ENCODE measurements at places on chromosomes 4 and X. TPM values are rescaled to one million over a fixed set of nuclear protein-coding genes. Genes with fewer than 3 reads are reported as not detected.

Gene SPACA5
- total RNA-seq = not detected

Gene TBX22
- total RNA-seq = not detected

DNA sequence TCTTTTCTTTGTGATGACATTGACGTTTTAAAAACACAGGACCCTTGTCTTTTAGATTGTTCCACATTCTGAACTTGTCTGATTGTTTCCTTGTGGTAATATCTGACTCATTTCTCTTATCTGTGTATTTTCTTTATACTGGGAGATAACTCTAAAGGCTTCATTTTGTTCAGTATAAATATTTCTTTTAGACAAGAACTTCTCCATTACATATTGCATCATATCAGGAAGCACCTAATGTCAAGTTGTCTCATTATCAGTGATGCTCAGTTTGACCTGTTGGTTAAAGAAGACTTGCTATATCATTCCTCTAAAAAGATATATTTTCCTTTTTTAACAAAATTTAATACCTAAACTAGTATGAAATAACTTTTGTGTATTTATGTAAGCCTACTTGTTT is 152.3 kb upstream of the BMP3 start:
- DNase-seq = no peak

Gene ADGRL3
- total RNA-seq = 1.4 TPM

DNA sequence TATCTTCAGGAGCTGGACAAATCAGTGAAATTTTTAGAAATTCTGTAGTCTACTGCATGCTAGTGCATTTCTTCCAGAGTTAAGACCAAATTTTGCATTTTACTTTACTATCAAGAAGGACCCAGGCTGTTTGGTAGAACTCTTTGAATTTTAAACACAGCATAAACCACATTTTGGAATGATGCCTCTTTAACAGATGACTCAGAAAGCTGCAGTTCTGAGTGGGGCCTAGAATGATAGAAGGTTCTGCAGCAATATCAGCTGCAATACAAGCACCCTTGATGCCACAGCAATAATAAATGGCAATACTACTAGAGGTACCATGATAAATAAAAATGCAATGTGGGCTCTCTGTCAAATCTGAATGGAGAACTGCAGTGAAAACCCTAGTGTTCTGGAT is 198.7 kb downstream of the TMA16 start:
- DNase-seq = no peak

DNA sequence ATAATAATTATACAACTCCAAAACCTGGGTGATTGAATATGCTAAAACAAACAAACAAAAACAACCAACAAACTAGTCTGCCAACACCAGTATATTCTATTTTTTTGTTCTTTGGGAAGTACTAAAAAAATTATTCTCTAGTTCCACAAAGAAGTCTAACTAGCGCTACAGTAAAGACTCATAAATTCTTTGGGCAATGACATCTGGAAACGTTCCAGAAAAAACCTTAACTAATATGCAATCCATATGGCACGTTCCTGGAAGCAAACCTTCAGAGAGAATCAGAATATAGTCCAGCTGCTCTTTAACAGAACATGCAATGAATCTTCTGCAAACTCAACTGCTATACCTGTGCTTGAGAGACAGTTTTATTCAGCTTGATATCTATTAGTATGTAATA is 500.1 kb downstream of the TRAM1L1 start:
- no peak for DNase-seq

DNA sequence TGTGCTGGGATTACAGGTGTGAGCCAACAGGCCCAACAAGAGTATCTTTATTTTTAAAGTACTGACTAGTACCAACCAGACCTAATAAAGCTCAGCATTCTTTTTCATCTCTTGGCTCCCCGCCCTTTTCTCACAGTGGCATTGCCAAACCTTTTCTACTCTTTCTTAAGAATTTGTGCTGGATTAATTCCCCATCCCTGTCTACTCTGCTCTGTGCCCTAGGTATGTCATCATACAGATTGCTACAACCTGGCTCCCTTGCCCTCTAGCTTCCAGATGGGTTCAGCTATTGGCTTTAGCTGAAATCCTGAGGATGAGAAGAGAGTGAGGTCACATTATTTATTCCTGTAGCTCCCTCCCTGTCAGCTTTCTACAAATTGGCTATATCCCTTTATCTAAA is 34.9 kb upstream of the CCNI start:
- DNase-seq = no peak

DNA sequence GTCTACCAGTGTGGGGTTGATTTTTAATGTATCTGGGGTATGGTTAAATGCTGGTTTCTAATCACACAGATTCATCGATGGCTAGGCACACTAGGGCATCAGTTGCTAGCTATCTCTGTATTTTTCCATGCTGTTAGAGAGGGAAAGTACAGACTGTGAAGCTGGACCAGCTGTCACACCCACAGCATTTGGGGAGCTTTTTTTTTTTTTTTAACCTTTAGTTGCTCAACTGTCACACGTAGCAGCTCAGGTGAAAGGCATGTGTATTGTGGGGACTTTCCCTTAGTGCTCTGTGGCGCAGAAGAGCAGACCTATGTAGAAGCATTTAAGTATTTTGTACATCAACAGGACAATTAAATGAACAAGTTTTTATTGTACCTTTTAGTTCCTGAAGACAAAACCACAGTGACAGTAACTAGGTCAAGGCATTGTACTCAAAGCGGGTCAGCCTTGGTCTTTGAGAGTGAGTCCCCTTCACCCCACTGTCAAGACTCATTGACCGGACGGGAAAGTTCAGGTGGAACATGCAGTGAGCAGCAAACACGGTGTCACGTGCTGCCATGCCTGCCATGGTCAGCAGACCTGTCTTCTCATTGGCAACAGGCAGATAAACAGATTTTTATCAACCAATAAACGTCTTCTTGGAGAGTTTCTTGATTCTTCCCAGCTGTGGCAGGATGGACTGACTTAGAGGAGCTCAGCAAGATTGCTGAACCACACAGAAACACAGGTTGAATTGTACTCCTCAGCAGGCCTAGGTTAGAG is 65.3 kb downstream of the CASP3 start:
- no peak for DNase-seq

Gene PHF8
- total RNA-seq = 16.9 TPM

- no peak for DNase-seq
Measured at GRCh38 chr4:62627671-62628070, 1427.5 kb downstream of the ADGRL3 start.

Gene PIGA
- total RNA-seq = 19.9 TPM

- no peak for DNase-seq
Measured at GRCh38 chr4:174388461-174389145, 104.9 kb downstream of the CEP44 start.

- DNase-seq = no peak
Measured at GRCh38 chr4:25670991-25671390, 15.3 kb downstream of the SLC34A2 start.

Gene TMSB15C
- 6.0 TPM for total RNA-seq

DNA sequence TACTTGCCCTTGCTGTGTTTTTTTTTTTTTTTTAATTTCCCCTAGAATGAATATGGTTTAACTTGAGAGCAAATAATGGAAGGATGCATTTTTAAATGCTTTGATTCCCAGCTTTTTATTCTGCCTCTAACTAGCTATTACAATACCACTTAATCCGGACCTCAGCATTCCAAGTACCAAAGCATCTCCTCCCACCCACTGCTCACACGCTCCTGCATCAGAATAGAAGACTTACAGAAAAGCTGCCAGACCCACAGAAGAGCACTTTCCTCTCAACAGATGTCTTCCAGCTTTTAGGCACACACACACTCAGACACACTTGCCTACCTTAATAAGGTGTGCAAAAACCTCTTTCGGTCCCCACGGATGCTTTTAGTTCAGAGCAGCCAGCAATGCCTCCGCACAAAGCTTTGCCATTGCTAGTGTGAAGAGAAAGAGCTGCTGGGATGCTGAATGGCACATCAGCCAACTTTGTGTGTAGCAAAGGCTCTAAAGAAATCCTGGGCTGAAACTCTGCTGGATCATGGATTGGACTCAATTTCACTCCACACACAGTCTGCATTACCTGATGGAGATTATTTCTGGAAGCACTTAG is 1056.2 kb downstream of the DMD start:
- DNase-seq = no peak

DNA sequence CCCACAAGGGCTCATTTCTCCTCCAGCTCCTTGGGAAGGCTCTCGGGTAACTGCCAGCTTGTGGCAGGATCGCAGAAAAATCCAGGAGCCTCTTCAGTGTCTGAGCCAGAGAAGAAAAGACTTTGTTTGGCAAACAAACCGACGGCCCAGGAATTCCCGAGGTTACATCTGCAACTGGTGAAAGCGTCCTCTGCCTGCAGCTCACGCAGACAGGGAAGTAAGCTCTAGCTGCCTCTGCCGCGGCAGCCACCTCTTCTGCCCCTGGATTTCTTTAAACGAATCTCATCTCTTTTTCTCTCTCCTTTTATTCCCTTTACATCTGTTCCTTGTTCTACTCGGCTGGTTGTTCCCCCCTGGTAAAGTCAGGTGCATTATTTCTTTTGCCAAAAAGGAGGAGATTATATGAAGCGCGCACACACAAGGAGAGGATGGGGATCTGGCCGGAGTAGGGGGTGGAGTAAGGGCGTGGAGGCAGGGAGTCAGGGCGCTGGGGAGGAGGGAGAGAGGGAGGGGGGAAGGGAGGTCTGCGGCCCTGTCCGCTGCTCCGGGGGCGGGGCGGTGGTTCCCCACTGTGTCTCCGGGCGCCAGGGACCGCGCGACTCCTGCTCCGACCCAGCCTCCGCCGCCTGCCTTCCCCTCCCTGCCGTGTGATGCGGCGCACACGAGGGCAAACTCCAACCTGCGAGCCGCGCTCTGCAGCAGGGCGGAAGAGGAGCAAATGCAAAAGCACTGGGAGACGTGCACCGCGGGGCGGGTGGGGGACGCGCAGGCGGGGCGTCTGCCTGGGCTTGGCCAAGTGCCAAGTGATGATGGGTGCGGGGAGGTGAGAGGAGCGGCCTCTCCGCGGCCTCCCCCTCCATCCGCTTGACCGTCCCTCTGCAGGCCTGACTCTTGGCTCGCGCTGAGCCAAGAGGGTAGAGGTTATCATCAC is at the start of gene DCHS2:
Gene DCHS2 (minus strand): TSS at position 459 of the 931 bp plus-strand sequence. CDS start 444 bp downstream, at position 15.
- no peak for DNase-seq

- DNase-seq = no peak
Measured at GRCh38 chr4:53131562-53131925, 234.3 kb downstream of the SCFD2 start.

DNA sequence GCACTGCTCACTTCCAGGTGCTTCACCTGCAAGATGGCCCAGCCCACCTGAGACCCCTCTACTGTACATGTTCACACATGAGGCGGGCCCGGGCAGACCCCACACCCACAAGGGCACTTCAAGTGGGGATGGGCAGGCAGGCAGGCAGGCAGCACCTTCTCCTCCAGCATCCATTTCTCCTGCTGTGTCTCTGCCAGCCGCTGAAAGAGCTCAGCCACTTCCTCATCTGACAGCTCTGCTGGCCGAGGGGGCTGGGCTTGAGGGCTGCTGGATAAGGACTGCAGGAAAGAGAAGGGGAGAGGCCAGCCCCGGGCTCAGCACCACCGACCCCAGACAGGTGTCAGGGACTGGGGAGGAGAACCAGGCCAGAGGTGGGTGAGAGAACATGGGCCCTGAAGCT is 4.4 kb upstream of the KCND1 start:
- no peak for DNase-seq

Gene MSX1
- total RNA-seq = 6.3 TPM

GRCh38 chrX:19347916-19348315 is 4.2 kb downstream of the PDHA1 start:
- no peak for DNase-seq

Gene SPOCK3
- not detected for total RNA-seq

DNA sequence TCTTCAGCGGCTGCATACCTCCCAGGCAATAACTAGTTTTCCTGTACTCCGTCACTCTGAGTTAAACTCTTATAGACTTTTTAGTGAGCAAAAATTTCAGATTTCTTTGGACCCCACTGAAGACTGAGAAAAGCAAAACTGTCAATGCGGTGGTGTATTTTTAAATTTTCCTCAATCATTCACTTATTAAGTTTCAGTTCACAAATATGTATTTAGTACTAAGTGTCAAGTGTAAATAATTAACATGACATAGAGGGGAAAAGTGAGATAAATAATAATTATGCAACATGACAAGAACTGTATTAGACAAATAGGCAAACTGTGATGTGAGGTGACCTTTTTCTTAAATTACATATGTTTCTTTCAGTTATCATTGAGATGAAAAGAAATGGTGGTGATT is 124.4 kb downstream of the NAF1 start:
- DNase-seq = no peak
